GM12878 (cell line): ENCODE measurements at places on chromosomes 13 and 19. TPM values are rescaled to one million over a fixed set of nuclear protein-coding genes. Genes with fewer than 3 reads are reported as not detected.

DNA sequence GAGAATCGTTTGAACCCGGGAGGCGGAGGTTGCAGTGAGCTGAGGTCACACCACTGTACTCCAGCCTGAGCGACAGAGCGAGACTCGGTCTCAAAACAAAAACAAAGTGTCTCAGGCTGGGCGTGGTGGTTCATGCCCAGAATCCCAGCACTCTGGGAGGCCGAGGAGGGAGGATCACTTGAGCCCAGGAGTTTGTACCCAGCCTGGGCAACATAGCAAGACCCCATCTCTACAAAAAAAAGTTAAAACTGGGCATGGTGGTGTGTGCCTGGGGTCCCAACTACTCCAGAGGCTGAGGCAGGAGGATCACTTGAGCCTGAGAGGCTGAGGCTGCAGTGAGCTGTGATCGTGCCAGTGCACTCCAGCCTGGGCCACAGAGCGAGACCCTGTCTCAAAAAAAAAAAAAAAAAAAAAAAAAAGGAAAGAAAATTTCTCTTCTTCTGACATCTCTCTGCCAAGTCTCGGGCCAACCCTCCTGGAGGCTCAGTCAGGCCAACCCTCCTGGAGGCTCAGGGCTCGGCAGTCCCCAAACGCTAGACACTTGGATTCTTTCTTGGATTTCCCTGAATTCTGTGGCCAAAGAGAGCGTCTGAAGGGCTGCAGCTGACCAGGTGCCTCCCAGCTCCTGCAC lies 26.3 kb downstream of the ARID3A start:
- H3K4me1 ChIP-seq, result peaks cover 76% of the 10 kb centered on the region
- peak overlapping the region; percentile 95 for H3K27ac ChIP-seq
- H3K36me3 ChIP-seq, result peaks cover 9% of the 10 kb centered on the region
- no peaks in the 10 kb centered on the region for H3K27me3 ChIP-seq

SIGLEC6 gene
- 0.31 and 0.45 TPM in 2 replicates for total RNA-seq

- no peaks in the 10 kb centered on the region for H3K4me1 ChIP-seq
- no peaks in the 10 kb centered on the region for H3K27me3 ChIP-seq
- no peak overlapping the region for H3K27ac ChIP-seq
- H3K4me3 ChIP-seq, result no peak overlapping the region
- DNase-seq, result no peak
These were observed 310.1 kb downstream of the OLFM4 start for GRCh38 chr13:53338760-53339159.

- H3K36me3 ChIP-seq, result no peaks in the 10 kb centered on the region
- H3K4me1 ChIP-seq, result no peaks in the 10 kb centered on the region
- no peak overlapping the region for H3K27ac ChIP-seq
- DNase-seq, result no peak
These were observed 3.9 kb downstream of the OSCAR start for GRCh38 chr19:54096617-54097106.

NFIC gene
- total RNA-seq, result 50.5 and 53.5 TPM in 2 replicates

PEPD gene
- 27.5 and 28.9 TPM in 2 replicates for total RNA-seq

DNA sequence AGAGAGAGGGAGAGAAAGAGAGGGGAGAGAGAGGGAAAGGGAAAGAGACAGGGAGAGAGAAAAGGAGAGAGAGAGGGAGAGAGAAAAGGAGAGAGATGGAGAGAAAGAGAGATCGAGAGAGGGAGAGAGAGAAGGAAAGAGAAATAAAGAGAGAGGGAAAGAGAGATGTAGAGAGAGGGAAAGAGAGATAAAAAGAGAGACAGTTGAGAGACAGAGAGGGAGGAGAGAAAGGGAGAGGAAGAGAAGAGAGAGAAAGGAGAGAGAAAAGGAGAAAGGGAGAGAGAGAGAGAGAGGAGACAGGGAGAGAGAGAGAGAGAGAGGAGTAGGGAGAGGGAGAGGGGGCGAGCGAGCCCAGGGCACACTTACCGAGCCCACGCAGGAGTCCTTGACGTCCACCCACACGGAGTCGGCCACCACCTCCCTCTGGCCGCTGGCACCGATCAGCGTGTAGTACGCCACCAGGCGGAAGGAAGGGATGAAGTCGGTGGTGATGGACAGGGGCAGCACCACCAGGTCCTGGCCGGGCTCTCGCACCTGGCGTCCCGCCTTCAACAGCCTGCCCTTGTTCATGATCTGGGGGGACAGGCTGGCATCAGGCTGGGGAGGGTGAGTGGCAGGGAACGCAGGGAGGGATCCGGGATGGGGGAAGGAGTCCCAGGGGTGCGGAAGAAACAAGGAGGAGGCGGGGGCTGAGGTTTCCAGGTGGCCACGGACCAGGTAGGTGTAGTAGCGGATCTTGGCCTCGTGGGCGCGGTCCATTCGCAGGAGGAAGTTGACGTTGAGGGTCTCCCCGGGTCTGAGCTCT lies 10.0 kb downstream of the C3 start:
- no peaks in the 10 kb centered on the region for H3K36me3 ChIP-seq
- no peak overlapping the region for H3K27ac ChIP-seq
- H3K4me3 ChIP-seq, result no peak overlapping the region
- no peaks in the 10 kb centered on the region; the same call in 1 of the 2 replicates for H3K27me3 ChIP-seq
- no peak for DNase-seq

DNA sequence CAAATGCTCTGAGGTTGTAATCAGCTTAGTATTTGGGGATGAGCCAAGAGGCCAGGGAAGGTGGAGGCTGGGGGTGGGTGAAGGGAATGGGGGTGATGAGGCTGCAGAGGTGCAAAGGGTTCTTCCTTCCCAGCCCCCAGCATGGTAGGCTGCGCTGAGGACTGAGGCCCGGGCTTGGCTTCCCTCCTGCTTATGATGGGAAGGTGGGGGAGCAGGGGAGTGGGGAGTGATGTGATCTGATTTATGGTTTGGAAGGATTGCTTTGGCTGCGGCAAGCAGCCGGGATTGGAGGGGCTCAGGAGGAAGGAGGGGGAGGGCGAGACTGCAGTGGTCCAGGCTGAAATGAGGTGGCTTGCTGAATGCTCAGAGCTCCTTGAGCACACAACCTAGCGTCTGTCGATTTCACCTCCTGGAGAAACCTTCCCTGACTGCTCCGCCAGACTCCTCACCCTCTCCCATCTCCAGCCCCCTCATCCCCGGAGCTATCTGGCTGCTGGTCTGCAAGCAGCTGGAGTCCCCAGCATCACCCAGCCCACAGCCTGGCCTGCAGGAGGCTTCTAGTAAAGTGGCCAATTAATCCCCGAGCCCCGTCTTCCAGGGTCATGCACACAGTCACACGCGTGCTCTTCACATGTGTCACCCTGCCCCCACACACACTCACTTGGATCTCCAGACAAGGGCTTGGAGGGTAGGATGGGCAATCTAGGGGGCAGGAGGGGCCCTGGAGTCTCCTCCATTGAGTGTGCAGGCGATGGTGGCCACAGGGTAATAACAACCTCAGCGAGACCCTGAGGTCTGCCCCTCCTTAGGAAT lies 757 bp upstream of the CLEC11A start:
- no peak overlapping the region for H3K27ac ChIP-seq
- no peak overlapping the region for H3K4me3 ChIP-seq
- H3K36me3 ChIP-seq, result no peaks in the 10 kb centered on the region
- peaks cover 10% of the 10 kb centered on the region for H3K27me3 ChIP-seq

GRCh38 chr19:13154241-13154778 lies 4.1 kb downstream of the IER2 start:
- peak overlapping the region; percentile 99 for H3K4me3 ChIP-seq
- no peaks in the 10 kb centered on the region for H3K27me3 ChIP-seq
- no peaks in the 10 kb centered on the region; the same call in none of the 2 replicates for H3K36me3 ChIP-seq

DNA sequence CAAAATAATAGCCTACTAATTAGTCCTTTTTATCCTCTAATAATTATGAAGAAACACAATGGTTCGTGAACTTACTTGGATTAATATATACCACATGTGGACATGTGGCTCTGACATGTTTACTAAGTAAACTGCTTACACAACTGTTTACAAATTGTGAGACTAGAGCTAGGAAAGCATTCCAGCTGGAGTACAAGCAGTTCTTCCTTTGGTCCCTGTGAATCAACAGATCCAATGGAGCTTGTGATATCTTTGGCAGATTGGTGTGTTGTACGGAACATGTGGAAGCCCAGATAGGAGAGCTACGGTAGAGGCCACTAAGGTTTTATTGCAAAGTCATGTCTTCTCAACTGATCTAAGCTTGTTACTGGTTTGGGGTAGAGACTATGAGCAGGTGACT lies 145.5 kb upstream of the SPRY2 start:
- no peak for DNase-seq
- H3K36me3 ChIP-seq, result no peaks in the 10 kb centered on the region
- H3K27me3 ChIP-seq, result no peaks in the 10 kb centered on the region
- H3K4me3 ChIP-seq, result no peak overlapping the region
- no peaks in the 10 kb centered on the region for H3K4me1 ChIP-seq
- no peak overlapping the region for H3K27ac ChIP-seq

MIA gene
- 0.92 TPM in 1 of 2 replicates, not detected in the other for total RNA-seq

GRCh38 chr19:40718774-40719391 lies 2.0 kb downstream of the ITPKC start:
- H3K27me3 ChIP-seq, result no peaks in the 10 kb centered on the region
- H3K4me1 ChIP-seq, result peaks cover 18% of the 10 kb centered on the region
- H3K4me3 ChIP-seq, result peak overlapping the region; percentile 79

GRCh38 chr13:25507841-25508240 lies 136.1 kb downstream of the ATP8A2 start:
- H3K4me3 ChIP-seq, result no peak overlapping the region
- H3K4me1 ChIP-seq, result no peaks in the 10 kb centered on the region
- DNase-seq, result no peak
- H3K36me3 ChIP-seq, result no peaks in the 10 kb centered on the region
- no peak overlapping the region for H3K27ac ChIP-seq

POLR1D gene
- 153 and 156 TPM in 2 replicates for total RNA-seq

DNA sequence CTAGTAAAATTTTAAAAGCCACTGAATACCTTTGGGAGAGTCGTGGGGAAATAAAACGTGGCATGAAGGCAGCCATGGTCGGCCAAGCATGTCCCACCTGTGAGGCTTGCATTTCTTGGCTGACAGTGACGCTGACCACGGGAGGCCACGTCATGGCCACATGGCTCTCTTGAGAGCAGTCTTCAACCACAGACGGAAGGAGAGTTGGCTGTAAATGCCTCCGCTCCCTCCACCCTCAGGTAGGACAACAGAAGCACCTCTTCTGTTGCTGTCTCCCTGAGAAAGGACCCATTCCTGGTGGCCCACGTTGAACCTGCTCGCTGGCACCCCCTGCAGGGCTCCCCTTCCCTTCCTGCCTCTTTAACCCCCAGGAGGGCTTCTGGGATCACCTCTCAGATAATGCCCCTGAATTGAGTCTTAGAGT lies 10.6 kb upstream of the LRRC25 start:
- no peaks in the 10 kb centered on the region for H3K27me3 ChIP-seq
- DNase-seq, result peak; percentile 87
- H3K27ac ChIP-seq, result peak overlapping the region; percentile 37
- peaks cover 14% of the 10 kb centered on the region for H3K4me1 ChIP-seq
- H3K36me3 ChIP-seq, result no peaks in the 10 kb centered on the region
- no peak overlapping the region for H3K4me3 ChIP-seq

DNA sequence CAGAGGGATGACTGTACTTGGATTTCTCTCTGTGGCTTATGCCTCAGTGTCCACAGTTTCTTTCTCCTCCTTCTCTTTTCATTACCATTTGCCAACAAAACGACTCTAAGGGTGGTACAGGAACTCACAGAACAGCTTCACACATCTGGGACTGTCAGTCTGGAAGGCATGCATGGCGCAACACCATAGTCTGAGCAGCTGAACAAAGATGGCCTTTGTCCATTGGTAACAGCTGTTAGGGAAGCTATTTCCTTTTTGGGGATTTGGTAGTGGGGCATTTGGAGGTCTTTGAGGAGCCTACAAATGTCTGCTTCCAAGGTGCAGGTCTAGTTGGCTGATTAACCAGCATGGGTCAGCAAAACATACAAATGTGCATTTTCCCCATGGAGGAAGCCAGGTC lies 81.4 kb upstream of the PCDH8 start:
- DNase-seq, result no peak
- H3K36me3 ChIP-seq, result no peaks in the 10 kb centered on the region

- no peaks in the 10 kb centered on the region; the same call in 1 of the 2 replicates for H3K4me1 ChIP-seq
- H3K27ac ChIP-seq, result peak overlapping the region; percentile 90
- H3K4me3 ChIP-seq, result peak overlapping the region; percentile 78
- H3K36me3 ChIP-seq, result no peaks in the 10 kb centered on the region
These were observed 594 bp downstream of the ZNF146 start for GRCh38 chr19:36215276-36216123.

DNA sequence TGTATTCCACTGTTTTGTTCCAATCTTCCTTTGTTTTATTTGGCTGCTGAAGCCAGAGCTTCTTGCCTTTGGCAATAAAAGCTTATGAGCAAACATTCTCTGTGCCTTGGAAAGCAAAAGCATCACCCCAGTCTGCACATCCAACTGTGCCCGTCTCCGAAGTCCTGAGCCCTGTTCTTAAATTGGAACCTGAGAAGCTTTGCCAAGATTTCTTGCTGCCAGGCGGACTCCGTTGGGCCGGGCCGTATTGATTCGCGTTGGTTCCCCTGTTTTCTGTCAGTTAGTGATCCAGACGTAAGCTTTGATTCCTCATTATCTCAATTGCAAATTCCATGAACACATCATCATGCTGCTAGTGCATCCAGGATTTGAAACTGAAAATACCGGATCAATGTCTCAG lies 793.0 kb downstream of the OLFM4 start:
- H3K4me1 ChIP-seq, result no peaks in the 10 kb centered on the region
- H3K4me3 ChIP-seq, result no peak overlapping the region
- H3K27me3 ChIP-seq, result no peaks in the 10 kb centered on the region
- no peak for DNase-seq
- H3K36me3 ChIP-seq, result no peaks in the 10 kb centered on the region
- H3K27ac ChIP-seq, result no peak overlapping the region

SBSN gene
- total RNA-seq, result not detected in 2 replicates

PRSS57 gene
- not detected in 2 replicates for total RNA-seq

DNA sequence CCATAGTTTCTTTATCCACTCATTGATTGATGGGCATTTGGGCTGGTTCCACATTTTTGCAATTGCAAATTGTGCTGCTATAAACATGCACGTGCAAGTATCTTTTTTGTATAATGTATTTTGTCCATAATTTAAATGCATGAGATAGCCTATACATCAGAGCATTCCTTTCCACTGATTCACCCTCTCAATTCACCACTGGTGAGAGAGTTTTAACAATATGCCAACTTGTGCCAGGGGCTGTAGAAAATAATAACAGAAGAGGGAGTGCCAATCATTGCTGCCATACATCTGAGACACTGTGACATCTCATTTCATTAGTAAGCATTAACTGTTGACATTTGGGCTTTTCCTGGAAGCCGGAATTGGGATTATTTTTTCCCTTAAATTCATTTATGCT lies 125.1 kb downstream of the RAP2A start:
- no peaks in the 10 kb centered on the region for H3K36me3 ChIP-seq
- no peaks in the 10 kb centered on the region for H3K27me3 ChIP-seq
- no peak overlapping the region for H3K27ac ChIP-seq
- DNase-seq, result no peak

DNA sequence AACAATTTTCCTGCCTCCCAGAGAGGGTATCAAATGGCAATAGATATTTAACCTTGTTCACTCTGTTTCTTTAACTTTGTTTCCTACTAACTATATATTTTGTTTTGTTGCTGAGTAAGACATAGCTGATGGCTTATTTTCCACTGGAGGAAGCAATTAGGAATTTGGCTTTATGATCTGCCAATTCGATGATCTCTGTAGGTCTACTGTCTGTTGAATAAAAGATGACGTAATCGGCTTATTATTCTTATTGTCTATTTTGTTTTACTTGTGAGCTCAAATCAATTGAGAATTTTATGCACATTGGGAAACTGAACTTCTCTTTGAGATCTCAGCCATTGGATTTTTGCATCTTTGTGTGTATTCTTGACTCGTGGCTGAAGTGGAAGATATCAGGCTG lies 862.6 kb downstream of the EFNB2 start:
- H3K4me1 ChIP-seq, result no peaks in the 10 kb centered on the region
- DNase-seq, result no peak
- no peak overlapping the region for H3K4me3 ChIP-seq
- no peaks in the 10 kb centered on the region for H3K27me3 ChIP-seq

CEACAM3 gene
- not detected in 2 replicates for total RNA-seq

FBXO27 gene
- total RNA-seq, result 10.7 and 10.8 TPM in 2 replicates

GDF15 gene
- total RNA-seq, result 1.6 and 2.2 TPM in 2 replicates

GFY gene
- total RNA-seq, result not detected in 2 replicates

GRCh38 chr19:55225415-55225958 lies 3.1 kb downstream of the TMEM86B start:
- H3K27me3 ChIP-seq, result no peaks in the 10 kb centered on the region
- no peaks in the 10 kb centered on the region; the same call in 1 of the 2 replicates for H3K36me3 ChIP-seq
- DNase-seq, result no peak
